ENCODE measurements at places on chromosomes 2 and 18.

DNA sequence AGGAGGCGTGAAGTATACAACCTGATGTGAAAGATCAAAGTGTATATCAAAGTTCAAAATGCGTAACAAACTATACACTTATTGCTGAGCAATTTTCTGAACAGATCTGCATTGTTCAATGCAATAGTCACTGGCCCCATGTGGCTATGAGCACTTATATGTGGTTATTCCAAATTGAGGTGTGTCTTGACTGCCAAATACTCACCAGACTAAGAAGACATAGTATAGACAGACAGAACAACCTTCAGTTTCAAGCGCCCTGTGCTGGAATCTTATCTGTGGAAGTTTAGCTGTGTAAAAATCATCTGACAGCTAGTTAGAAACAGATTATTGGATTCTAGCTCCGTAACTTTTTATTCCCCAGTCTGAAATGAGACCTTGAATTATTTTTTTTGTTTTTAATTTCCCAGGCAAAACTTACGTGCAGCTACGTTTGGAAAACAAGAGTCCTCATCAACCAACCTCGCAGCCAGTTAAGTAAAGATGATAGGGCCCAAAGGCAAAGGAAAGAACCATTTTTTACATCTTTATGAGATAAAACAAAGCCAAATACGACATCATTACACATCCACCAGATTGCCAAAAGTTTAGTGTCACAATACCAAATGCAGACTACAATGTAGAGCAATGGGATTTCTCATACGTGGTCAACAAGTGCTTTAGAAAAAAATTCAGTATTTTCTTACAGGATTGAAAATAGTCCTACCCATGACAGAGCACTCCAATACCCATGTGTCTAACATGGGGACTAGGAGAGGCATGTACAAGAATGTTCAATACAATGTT is 37.2 kb downstream of the MBOAT2 start:
- DNase-seq = no peak

GRCh38 chr18:21980744-21981143 is 188.6 kb upstream of the GATA6 start:
- no peak for DNase-seq

- DNase-seq = no peak
Measured at GRCh38 chr2:134985061-134985460, 62.2 kb downstream of the MAP3K19 start.

DNA sequence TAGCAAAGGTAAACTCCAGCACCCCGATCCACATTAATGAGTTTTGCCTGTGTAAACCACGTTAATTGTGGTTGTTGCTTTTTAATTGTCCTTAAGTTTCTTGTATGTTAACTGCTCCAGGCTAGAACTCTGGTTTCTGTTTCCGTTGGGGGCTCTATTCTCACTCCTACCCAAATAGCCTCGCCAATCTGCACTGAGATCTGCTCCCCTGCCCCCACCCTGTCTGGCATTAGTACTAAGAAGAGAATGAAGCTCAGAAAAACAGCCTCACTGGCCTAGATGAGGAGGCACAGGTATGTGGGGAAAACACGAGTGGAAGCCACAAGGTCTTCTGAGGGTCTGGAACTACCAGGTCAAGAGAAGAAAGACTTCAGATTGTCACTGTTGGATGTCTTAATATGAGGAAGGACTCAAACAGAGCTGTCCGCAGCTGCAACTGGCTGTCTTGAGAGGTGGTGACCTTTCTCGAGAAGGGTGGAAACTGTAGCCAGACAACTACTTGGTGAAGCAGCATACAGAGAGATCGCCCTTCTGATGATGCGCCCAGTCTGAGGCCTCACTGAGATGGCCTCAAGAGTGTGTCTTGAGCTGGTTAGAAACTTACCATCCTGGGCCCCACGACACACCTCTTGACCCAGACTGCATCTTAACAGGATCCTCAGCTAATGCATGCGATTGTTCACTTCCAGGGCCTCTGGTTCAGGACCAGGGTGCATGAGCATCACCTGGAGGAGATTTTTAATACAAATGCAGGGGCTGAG is 73.1 kb downstream of the TGOLN2 start:
- DNase-seq = no peak

DNA sequence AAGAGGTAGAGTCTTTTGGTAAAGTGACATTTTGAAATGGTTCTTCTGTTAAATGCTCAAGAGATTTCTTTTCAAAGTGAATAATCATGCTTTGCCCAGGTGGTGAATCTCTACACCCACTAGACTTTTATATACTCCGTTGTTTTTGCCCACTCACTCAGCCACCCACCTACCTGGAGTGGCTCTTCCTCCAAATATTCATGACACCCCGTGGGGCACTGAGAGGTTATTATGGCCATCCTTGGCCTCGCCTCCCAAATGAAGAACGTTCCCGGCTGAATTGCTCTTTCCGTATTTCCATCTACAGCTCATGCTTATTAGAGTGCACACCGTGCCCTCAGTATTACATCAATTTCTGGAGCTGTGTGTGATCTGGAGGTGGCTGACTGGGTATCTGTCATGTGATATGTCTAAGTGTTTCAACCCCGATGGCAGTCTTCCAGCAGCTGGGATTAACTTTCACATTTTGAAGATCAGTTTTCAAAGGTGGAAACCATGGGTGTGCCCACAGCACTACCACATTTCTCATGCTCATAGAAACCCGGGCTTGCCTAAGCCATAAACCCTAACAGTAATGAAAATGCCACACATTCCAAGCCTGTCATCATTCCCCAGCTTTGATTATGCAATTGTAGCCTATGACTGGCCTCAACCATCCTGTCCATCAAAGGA is 406.6 kb upstream of the MMADHC start:
- peak; percentile 54 for DNase-seq

DNA sequence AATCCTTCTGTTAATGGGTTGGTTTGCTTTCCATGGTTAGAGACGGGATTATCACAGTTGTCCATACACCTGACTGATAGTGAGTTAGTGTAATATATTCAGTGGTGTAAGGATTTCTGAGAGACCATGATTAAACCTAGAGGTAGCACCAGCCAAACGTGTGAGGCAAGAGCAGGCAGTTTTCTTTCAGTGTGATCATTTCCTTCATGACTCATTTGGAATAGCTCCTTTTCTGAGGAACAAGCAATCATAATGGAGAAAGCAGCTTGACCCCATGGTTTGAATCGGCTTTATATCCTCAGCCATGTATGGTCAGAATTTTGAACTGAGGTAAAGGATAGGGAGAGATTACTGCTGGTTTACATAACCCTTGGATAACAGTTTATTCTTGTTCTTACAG is 2.9 kb downstream of the MXD1 start:
- DNase-seq = peak; percentile 75

- peak; percentile 88 for DNase-seq
Measured at GRCh38 chr2:162123806-162124758, 28.0 kb downstream of the GCG start.

DNA sequence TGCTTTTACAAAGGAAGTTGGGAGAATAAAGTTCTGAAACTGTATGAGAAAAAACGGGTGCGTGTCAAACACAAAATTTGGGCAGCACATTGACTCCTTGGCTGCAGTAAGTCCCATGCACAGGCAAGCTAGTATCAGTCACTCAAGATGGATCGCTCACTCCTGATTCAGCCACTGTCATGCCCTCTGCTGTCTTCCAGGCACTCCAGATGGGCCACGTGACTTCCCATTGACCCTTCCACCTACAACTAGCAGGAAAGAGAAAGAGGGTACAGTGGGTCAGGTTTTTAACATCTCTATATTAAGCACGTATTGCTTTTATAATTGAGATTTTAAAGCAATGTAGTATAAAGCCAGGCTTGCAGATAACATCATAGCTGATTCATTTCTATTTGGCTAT is 8.6 kb downstream of the ARHGEF33 start:
- no peak for DNase-seq

GRCh38 chr2:225025917-225026571 is 16.2 kb downstream of the DOCK10 start:
- peak; percentile 92 for DNase-seq

GRCh38 chr2:44097322-44097907 is 71.3 kb upstream of the PPM1B start:
- no peak for DNase-seq

DNA sequence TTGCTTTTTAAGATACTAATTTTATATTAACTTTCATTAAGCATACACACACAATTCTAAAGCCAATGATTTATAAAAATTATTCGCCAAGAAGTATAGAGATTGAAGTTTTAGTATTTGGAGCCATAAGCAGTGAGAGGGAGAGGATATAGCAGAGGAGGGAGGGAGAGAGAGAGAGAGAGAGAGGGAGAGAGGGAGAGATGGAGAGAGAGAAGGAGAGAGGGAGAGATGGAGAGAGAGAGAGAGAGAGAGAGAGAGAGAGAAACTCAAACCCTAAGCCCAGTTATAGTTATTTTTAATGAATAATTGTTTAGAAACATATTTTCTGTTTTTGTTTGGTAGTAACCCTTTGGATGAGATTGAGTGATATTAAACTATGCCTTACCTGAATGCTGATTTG is 5.3 kb downstream of the TWIST2 start:
- DNase-seq = peak; percentile 37

DNA sequence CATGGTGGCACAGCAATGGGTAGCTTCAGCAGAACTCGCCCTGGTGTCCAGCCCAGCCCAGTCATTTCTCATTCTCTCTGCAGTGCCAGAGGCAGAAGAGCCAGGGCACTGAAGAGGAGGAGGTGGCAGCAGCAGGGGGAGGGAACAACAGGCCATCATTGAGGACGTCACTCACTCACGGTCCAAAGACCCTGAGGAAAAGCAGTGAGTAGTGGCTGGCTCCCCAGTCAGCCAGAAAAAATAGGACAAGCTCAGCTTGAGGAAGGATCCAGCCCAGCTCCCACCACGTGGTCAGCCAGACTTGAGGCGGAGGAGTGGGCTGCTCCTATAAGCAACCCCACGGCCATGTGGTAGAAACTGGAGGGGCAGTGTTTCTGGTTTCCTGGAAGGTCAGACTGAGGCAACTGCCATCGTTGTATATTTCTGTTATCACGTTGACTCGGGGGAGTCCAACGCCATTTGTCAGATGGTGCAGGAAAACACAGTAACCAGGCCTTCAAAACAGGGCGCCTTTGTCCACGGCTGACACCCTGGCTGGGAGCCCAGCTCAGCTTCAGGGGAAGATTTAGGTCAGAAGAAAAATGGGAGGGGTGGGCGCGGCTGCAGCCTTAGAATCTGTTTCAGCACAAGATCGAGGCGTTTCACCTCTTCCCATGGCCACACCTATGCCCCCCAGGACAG is 19.0 kb upstream of the TMEM247 start:
- DNase-seq = no peak

DNA sequence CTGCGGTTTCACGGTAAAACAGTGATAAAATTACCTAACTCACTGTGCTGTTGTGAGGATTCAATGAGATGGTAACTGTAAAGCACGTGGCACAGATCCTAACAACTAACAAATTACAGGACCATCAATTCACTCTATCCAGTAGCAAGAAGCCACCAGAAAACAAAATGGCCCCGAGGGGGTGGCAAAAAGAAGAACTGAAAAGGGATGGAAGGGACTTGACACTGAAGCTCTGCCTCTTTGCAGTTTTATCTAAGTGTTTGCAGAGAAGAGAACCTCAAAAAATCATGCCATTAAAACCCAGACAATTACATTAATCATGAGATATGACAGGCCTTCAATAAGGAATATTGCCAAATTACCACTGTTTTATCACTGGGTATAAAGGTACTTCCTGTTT is 46.7 kb downstream of the IRS1 start:
- DNase-seq = no peak

DNA sequence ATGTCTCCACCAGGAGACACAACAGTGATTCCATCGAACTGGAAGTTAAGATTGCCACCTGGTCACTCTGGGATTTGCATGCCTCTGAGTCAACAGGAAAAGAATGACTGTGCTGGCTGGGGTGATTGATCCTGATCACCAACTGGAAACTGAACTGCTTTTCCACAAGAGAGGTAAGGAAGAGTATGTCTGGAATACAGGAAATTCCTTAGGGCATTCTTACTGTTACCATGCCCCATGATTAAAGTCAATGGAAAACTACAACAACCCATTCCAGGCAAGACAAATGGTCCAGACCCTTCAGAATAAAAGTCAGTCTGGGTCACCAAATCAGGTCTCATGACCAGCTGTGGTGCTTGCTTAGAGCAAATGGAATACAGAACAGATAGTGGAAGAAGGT is 12.0 kb upstream of the DDX1 start:
- DNase-seq = no peak

DNA sequence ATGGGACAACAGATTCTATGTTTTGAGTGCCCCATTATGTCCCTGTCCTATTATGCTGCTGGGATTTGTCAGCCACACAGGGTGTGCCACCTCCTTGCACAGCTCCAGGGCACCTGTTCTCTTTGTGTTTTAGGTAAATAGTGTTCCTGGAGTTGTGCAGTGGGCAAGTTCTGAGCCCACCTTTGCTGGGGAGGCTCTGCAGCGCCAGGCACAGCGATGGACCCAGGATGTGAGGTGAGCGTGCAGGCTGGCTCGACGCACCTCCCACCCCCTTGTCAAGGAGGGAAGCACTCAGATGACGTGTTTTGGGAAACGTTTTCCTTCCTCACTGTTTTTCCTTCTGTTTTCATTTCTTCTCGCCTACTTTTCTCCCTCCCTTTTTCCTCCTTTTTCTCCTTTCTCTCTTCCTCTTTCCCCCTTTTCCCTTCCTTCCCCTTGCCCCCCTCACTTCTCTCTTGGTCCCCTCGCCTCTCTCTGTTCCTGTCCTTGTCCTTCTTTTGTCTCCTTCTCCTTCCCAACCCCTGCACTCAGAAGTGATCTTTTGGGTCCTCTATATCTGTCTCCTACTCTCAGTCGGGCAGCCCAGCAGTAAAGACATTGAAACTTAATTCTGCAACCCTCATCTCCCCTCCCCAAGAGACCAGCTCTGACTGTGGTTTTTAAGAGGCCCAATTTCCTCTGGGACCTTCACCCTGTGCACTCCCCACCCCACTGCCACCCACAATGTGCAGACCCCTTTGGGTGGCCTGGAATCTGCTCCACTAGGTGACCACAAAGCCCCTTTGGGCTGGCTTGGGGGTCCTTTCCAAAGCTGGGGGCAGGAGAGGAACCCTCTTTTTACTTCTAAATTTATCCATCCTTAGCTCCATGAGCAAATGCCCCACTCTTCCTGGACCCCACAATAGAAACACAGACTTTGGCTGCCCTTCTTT is 104.0 kb downstream of the MCFD2 start:
- DNase-seq = no peak

DNA sequence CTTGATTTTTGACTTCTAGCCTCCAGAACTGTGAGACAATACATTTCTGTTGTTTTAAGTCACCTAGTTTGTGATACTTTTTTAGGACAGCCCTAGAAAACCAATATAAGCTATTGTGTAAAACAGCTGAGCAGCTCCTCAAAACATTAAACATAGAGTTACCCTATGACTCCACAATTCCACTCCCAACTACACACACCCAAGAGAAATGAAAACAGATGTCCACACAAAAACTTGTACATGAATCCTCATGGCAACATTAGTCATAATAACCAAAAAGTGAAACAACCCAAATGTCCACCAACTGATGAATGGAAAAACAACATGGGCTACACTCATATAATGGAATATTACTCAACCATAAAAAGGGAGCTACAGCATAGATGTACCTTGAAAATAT is 32.6 kb downstream of the TNS1 start:
- peak; percentile 62 for DNase-seq

DNA sequence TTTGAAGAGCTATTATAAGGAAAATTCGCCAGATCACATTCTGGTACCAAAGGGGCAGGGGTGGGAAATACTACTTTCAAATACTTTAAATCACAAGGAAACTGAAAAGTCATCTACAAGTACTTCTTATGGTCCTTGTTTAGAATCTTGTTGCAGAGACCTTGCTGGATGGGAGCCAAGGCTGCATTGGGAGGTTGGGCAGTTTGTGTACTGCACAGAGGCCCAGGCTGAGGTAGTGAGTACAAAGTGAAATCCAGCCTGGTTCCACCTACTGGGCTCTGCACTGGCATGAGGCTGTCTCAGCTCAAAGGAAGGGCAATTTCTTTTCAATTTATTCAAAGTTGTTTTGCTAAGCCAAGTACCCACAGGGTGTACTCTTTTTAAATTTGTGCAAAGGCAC is 140.3 kb upstream of the DLX2 start:
- no peak for DNase-seq
